Epithelial cell of esophagus (primary cell): ENCODE measurements at places on chromosomes 12 and 14.

DNA sequence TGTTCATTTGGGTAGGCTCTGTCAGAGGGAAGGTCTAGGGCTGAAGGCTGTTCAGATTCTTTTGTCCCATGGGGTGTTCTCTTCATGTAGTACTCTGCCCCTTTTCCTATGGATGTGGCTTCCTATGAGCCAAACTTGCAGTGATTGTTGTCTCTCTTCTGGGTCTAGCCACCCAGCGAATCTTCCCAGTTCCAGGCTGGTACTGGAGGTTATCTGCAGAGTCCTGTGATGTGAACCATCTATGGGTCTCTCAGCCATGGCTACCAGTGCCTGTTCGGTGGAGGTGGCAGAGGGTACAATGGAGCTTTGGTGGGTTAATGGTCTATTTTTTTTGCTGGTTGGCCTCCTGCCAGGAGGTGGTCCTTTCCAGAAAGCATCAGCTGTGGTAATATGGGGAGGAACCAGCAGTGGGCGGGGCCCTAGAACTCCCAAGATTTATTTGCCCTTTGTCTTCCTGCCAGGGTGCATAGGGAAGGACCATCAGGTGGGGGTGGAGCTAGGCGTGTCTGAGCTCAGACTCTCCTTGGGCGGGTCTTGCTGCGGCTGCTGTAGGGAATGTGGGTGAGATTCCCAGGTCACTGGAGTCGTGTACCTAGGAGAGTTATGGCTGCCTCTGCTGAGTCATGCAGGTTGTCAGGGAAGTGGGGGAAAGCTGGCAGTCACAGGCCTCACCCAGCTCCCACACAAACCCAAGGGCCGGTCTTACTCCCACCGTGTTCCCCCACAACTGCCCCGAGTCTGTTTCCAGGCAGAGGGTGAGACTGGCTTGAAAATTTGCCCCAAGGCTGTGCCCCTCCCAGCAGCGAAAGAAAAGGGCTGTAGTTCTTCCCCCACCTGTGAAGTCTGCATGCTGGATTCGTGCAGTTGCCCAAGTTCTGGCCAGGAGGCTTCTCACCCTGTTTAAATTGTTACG lies 17.5 kb downstream of the MTRFR start:
- DNase-seq, result peak; percentile 94

GRCh38 chr12:102781117-102781516 lies 135.9 kb downstream of the PAH start:
- no peak for DNase-seq

- no peak for DNase-seq
These were observed 54.6 kb downstream of the ADGRD1 start for GRCh38 chr12:131008131-131008912.

- DNase-seq, result no peak
These were observed 23.3 kb downstream of the CCDC38 start for GRCh38 chr12:95919110-95919509.

DNA sequence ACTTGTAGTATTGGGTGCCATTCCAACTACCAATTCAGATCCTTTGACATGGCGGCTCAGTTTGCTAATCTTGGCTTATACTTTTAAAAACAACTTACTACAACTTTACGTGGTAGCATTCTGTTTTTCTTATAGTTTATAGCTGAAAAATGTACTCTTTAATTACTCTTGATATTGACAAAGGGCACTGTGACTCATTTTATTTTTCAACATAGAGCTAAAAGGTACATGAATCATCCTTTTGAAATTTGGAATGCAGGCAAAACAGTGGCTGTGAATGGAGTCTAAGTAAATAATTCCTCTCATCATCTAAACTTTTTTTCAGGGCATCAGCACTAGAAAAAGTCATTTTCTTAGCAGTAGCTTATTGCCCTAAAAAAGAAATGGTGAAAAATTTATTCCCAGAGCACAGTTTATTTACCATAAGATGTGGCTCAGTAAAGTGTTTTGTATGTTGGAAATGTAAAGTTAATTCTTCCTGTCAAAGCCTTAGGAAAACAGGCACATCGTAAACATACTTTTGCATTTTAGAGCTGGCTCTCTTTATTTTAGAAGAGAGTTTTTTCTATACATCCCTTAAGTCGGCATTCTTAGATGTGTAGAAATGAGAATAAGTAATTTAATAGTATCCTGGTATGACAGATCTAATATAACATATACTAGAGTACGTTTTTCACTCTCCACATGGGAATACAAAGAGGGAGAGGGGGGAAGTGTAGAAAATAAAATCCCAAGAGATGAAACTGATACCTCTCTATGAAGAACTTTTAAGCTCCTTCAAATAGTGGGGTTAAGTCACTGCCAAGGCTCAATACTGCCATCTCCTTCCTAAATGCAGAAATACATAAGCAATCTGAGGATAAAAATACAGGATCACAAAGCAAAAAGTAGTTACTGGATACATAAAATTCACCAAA lies 55.2 kb downstream of the SLC25A21 start:
- peak; percentile 85 for DNase-seq

GRCh38 chr12:26231921-26232320 lies 36.5 kb downstream of the SSPN start:
- no peak for DNase-seq

GRCh38 chr12:42510823-42511222 lies 78.7 kb downstream of the PRICKLE1 start:
- no peak for DNase-seq

GRCh38 chr12:14239350-14239934 lies 126.0 kb upstream of the ATF7IP start:
- no peak for DNase-seq

DNA sequence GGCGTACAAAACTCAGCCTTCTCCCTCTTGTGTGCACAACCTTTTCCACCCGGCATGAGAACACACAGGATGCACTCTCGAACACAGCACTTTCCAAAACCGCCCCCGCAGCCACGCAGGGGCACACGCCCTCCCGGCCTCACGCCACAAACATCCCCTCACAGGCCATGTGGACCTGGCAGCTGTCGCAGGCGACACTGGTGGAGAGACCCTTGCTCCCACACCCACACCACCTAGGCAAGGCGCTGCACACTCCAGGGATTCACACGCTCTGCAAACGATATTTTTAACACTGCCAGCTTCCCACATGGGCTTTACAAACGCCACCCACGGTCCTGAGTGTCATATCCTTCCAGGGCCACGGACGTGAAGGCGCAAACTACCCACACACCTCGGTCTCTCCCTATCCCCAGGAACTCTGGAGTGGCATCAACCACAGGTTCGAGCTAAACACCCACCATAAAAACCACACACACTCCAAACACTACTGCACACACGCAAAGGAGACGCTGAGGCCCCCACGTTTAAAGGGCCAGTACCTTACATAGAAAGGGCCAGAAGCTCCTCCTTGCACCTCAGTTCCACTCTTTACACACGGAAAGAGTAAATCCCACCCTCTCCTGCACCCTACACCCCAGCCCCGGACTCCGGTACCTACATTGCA lies 12.4 kb upstream of the ITGB7 start:
- peak; percentile 40 for DNase-seq

- DNase-seq, result peak; percentile 73
These were observed 171.8 kb upstream of the ALG10B start for GRCh38 chr12:38144601-38145436.

DNA sequence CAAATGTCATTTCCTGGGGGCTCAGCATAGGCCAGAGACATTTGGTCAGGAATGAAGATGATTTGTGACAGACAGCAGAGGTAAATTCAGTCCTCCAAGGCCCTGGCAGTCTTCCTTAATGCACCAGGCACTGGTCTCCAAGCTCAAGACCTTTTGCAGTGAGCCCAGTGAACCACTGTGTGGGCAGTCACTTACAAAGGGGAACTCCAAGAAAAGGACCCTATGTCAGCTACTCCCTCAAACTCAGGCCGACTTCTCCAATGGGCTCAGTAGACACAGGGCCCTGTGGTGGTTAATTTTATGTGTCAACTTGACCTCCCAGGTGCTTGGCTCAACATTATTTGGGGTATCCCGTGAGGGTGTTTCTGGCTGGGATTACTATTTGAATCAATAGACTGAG lies 29.3 kb upstream of the PLEK2 start:
- DNase-seq, result no peak

DNA sequence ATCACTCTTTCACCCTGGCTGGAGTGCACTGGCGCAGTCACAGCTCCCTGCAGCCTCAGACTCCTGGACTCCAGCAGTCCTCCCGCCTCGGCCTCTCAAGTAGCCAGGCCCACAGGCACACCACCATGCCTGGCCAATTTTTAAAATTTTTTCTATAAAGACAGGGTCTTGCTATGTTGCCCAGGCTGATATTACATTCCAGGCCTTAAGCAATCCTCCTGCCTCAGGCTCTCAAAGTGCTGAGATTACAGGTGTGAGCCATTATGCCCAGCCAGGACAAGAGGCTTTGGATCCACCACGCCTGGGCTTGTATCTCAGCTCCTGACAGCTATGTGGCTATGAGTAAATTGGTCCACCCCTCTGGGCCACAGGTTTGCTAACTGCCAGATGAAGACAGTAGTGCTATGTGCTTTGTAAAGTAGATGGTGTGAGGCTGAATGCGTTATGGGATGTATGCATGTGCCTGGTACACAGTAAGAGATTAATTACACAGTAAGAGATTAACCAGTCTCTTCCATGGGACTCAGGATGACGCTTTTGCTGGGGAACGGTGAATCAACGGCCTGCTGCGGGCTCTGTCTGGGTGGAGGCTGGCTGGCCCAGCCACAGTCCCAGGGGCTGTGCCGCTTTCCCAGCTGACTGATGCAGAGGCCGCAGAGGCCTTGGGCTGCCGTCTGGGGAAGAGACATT lies 53.3 kb upstream of the NCOR2 start:
- peak; percentile 99 for DNase-seq

DNA sequence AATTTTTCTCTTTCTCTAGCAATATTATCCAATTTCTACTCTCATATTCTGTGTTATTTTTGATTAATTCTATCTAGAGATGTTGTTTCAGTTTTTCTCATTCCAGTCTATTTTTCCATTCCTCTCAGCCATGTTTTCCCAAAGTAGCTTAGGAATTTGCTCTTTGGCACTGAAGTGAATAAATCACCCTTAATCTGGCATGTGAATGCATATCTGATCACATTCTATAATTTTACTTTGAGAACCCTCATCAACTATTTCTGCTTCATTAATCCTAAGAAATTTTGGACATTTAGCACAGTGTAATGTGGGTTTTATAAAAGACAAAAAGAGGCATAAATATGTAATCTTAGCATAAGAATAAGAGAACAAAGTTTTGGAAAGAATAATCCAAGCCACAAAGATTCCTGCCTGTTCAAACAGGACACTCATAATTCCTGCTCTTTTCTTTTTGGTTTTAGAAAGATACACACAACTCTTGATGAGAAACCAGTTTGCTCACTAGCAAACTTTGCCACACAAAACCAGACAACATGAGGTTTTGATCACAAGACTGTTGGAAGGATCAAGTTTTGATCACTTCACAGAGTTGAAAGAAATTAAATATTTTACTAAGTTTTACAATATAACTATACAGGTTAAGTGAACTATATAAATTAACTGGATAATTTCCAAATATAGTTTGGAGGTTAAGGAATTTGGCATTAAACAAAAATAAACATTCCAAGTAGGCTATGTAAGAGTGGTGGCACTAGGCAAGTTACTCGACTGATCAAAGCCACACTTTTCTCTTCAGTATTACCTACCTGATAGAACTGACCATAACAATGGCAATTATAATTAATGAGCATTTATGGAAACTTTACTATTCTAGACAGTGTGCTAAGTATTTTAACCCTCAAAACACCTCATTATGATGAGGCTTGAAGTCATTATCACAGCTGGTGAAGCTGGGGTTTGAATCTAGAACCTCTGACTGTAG lies 226.6 kb upstream of the TMTC1 start:
- DNase-seq, result no peak

DNA sequence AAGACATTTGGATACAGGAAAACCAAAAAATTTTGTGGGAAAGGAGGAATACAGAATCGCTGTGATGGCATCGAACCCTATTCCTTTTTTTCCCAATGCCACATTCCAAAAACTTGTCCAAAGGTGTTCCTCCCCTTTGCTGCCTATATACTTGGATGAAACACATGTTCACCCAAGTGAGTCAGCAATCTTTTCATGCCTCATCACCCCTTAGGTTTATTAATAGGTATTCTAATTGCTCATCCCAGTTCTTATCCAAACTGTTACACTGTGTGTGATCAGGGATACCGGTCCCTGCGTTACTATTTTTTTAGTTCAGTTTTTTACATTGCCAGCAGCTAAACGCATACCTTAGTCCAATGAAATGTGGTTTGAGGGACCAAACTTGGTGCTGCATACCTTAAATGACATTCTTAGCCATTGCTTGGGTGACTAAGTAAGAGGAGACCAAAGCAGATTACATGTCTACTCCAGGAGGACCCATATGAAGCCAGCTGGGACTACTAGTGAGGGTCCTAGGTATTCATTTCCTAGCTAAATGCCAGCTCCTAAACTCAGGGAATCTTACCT lies 20.6 kb upstream of the ST8SIA1 start:
- DNase-seq, result peak; percentile 60
